T-helper 22 cell (primary cell): ENCODE measurements at places on chromosomes 1 and 21.

DNA sequence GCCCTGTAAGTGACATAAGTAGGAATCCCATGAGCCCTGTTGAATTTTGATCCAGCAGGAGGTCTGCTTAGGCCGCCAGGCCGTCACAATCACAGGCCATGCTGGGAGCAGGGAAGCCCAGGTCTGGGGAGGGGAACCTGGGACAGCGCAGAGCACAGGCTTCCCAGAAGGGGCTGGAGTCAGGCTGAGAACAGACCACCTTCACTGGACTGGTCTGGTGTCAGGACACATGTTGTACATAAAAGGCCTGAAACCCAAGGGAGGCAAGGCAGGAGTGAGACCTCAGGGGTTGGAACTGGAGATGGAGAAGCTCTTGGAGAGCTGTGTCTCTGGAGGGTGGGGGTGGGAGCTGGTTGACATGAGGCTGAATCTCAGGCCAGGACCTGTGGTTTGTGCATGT, 63.3 kb upstream of the ARTN start:
- no peak for DNase-seq

DNA sequence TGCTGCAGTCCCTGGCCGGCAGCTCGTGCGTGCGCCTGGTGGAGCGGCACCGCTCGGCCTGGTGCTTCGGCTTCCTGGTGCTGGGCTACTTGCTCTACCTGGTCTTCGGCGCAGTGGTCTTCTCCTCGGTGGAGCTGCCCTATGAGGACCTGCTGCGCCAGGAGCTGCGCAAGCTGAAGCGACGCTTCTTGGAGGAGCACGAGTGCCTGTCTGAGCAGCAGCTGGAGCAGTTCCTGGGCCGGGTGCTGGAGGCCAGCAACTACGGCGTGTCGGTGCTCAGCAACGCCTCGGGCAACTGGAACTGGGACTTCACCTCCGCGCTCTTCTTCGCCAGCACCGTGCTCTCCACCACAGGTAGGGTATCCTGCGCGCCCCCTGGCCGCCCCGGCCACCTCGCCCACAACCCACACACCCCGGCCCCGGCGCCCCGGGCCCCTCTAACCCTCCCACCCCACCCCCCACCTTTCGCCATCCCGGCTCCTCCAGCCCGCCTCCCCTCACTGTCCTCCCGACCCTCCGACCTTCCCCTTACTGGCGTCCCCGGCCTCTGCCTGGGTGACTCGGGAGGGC, 352 bp downstream of the KCNK1 start:
- no peak for DNase-seq

DNA sequence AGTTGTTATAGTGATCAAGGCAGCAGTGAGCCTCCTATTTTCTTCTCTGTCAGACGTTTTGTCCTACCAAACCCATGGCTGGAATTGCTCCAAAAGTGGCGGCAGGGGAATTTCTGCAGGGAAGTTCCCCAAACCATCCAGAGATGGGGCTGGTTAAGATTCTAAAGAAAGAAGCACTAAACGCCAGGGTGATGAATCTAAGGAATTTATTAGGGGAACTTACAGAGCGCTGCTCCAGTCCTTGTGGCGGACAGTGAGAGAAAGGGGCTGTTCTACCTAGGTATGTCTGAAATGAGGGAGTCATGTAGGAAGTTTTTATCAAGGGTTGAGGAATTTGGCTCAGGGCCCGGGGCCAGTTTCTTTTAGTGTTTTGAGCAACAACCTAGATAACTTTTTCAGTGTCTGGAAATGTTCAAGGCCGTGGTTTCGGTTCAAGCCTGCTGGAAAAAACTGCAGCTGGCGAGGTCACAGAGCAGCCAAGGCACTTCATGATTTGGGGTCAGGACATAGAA, 222.4 kb upstream of the B3GALT2 start:
- DNase-seq, result peak; percentile 2

DNA sequence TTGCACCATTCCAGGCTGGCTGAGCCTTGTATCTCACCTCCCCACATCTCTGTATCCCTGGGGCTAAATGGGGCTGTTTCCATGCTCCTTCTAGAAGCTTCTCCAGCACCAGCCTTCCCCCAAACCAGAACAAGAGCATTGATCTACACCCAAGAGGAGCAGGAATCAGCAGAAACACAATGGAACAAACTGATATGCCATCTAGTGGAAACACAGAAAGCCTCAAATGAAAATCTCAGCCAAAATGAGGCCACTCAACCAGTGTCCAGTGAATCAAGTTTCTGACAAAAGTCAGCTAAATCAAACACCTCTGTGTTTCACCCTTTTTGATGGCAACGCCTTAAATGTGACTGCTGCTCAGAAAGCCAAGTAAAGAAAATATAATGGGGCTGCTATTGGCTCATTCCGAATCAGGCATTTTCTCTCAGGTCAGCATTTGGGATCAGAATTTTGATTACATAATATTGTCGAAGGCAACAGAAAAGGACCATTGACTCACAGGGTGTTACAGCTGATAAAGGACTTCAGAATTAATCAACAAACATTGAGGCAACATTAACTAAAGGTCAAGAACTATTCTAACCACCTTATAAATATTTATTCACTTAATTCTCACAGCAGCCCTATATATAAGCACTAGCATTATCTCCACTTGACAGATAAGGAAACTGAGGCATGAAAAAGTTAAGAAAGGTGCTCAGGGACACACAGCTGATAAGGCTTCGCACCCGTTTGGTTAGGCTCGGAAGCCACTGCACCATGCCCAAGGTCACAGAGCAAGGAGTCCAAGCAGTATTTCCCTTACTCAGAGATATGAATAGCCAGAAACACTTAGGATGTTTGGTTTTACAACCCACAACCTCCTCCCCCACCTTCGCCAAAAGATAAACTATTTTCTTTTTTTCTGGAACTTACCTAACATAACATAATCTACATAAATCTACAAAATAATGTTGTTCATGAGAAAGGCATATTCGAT, 85.8 kb upstream of the KCNJ15 start:
- no peak for DNase-seq

DNA sequence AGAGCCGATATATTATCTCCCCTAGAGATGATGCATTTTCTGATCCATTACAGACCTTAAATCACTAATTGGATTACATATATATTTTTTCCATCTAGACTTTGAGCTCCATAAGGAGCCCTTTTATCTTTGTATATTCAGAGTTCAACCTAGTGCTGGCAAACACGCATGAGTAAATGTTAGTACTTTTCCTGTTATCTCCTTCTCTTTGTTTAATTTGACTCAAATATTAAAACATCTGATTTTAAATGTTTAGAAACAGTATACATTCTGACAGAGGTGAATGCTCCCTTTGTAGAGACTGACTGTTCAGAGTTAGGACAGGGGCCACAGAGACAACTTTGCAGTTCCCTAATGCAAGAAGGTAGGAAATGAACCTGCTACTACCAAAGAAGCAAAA, 37.1 kb downstream of the EIF2B3 start:
- DNase-seq, result no peak

- DNase-seq, result no peak
Observed at GRCh38 chr1:32496127-32496526, 31.3 kb downstream of the ZBTB8B start.
